ENCODE measurements at places on chromosomes 7 and 10.

- DNase-seq, result no peak
These were observed 125.8 kb upstream of the PDSS1 start for GRCh38 chr10:26571655-26572054.

- no peak for DNase-seq
These were observed 41.4 kb downstream of the BRAF start for GRCh38 chr7:140883378-140883777.

- peak; percentile 57 for DNase-seq
These were observed at the start of gene BLVRA for GRCh38 chr7:43758029-43758821. BLVRA (plus strand) TSS chr7:43758680; CDS start chr7:43771159, 12,479 bp downstream.

- DNase-seq, result no peak
These were observed 1325.5 kb downstream of the XPNPEP1 start for GRCh38 chr10:108597657-108598319.

DNA sequence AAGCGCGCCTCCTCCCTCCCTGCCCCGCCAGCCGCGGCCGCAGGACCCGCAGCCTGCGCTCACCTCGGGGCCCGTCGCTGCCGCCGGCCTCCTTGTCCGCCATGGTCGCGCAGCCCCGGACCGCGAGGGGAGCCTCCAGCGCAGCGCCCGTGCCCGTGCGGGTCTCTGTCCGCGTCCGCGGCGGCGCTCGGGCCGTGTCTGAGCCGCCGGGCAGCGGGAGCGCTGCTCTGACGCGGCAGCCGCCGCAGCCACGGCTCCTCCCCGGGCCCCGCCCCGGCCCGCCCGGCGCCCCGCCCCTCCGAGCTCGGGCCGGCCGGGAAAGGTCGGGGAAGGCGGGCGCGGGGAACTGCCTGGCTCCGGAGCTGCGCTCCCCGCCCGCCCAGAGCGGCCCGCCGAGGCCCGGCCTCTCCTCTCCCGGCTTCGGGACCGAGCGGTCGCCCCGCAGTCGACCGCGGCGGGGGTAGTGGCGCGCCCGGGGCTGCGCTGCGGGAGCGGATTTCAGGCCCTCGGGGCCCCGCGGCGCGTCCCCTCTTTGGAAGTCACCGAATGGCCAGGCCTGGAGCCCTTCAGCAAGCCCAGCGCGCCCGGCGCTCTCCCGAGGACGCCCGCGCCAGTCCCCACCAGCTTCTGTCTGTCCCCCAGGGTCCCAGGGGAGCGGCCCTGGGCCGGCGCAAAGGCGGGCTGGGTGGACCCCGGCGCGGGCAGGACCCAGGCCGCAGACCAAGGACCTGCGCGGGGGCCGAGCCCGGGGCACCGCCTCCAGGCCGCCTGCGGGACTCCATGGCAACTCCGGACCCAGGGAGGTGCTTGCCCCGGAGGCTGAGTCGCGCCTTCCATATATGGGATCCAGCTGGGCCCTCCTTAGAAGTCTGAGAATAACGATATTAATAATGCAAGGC, at the start of gene HSPA12A:
HSPA12A (minus strand) TSS at position 200 of the 899 bp plus-strand sequence; CDS start at position 103, 97 bp downstream.
- DNase-seq, result peak; percentile 23

GRCh38 chr10:118998183-118998582, 31.3 kb upstream of the NANOS1 start:
- no peak for DNase-seq

- no peak for DNase-seq
These were observed 41.7 kb downstream of the TNPO3 start for GRCh38 chr7:129013048-129013724.

- no peak for DNase-seq
These were observed 95.9 kb downstream of the FANK1 start for GRCh38 chr10:125992254-125992653.

DNA sequence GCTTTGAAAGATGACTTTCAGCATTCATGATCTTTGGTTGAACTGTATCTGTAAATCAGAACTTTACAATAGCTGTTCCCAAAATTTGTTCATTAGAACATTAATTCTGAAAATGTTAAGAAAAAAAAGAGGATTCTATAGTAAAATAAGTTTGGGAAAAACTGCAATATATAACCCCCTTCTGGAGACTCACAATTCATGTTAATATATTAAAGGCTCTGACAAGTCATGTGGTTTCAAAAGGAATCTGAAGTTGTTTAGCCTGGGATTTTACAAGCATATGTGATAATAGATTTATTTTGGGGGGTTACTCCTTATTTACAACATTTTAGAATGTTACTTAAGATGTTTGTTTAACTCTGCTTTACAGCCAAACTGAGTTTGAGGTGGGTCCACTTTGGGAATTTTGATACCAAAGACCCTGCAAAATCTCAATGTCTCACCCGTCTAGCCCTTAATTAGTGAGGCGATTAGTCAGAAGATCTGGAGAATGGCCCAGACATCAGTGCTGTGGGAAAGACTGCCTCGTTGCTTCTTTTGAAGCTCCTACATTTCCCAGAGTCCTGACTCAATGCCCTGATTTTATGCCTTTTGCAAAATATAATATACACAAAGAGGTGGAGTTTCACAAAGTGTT, 40.0 kb downstream of the CDK1 start:
- no peak for DNase-seq

DNA sequence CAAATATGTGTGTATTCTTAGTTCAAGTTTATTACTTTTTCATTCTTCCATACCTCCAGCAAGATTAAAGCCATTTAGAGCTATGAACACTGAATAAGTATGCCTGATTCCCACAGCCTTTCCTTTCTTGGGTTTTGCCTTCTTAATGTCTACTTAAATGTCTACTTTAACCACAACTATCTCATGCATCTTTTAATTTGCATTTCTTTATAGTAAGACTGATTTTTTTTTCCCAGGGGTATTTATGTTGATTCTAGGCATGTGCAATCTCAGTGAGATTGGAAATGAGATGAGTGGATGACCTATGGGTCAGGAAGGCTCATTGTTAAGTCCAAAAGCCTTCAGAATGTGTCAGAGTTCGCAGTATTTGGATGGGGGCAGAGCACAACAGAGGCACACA, 3.6 kb downstream of the PCBD1 start:
- DNase-seq, result no peak

DNA sequence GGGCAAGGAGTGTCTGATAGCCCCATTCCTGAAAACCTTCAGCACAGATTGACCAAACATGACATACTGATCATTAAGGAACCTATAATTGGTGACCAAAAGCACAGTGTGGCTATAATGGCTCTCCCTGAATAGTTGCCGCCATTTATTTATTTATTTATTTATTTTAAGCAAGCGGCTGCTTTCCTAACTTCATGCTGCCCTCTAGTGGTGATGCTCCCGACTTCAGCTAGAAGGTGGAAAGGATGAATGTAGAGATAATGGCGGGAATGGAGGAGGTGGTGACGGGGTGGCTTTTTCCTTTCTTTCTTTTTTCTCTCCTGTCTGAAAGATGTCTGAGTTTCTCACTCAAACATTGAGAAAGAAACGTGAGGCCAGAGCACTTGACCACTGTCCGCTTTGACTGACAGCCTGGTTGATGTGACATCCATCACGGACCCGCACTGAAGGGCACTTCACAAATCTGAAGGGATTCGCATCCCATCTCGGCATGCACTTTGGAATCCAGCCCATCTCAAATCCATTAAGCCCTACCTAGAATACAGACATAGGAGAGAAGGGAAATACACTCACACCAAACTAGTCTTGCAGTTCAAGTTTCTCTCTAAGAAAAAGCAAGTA, 1090.1 kb downstream of the KCNMA1 start:
- no peak for DNase-seq

- DNase-seq, result no peak
These were observed 13.5 kb upstream of the PRPS1L1 start for GRCh38 chr7:18041191-18041590.

GRCh38 chr7:155459700-155460461, 2.0 kb downstream of the EN2 start:
- DNase-seq, result no peak

- DNase-seq, result no peak
These were observed 4.4 kb downstream of the VIM start for GRCh38 chr10:17232276-17232960.

- DNase-seq, result no peak
These were observed 7.0 kb downstream of the POLR2J start for GRCh38 chr7:102471791-102472125.

DNA sequence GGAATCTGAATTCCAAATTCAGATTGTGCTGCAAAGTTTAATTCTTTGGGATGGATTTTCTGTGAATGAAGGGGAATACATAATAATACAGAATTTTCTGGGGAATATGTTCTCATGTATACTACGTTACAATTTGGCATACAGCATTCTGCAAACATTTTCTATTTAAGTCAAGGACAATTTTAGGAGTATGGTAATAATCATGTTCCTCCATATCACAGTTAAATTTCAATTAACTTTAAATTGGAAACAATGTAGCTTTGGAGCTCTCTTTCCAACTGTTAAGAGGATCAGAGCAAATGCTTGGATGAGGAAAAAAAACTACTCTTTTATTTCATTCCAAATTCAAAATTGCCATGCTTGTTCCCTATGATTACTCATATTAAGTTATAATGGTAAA, 217.5 kb downstream of the JAZF1 start:
- no peak for DNase-seq

- no peak for DNase-seq
These were observed 25.6 kb downstream of the MDH2 start for GRCh38 chr7:76073335-76073990.

DNA sequence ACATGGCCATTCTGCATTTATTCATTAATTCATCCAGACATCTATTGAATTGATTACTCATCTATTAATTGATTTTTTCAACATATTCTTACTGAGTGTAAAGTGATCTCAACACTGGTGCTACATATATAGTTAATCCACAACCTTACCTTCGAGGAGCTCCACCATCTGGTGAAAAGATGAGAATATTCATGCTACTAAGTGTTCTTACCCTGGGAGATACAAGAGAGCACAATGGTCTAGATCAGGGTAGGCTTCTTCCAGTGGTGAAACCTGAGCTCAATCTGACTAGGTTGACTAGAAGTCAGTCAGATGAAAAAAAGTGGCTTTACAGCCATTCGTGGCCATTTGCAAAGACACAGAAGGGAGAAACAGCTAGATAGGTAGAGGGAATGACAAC, 507.4 kb downstream of the ANKRD7 start:
- no peak for DNase-seq

DNA sequence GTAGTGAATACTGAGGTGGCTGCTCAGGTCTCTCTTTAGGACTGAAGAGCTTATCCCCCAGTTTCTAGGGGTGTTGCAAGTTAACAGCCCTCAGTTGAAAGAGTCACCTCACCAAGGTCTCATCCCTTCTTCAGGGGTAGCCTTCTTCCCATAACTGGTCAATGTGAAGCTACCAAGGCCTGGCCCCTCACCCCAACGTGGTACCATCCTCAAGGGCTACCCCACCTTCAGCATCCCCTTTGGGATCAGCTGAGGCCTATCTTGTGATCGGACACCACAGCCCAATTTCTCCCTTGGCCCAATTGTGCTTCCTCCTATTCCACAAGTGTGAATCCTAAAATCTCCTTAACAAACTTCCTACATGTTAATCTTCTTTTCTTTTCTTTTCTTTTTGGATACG, 289.5 kb upstream of the MKLN1 start:
- no peak for DNase-seq

DNA sequence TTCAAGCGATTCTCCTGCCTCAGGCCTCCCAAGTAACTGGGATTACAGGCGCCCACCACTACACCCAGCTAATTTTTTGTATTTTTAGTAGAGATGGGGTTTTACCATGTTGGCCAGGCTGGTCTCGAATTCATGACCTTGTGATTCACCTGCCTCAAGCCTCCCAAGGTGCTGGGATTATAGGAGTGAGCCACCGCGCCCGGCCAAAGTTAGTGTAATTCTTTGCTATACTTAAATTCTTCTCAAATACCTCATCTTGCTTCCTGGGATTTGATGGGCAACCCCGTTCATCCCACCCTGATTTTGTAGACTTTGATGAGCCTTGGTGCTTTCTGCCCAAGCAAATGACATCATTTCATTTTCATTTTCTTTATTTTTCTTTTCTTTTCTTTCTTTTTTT, 54.5 kb downstream of the PAX2 start:
- DNase-seq, result no peak

GRCh38 chr10:50216894-50217293, 34.4 kb downstream of the ASAH2 start:
- no peak for DNase-seq

- no peak for DNase-seq
These were observed 147.5 kb downstream of the SEMA3D start for GRCh38 chr7:85039196-85039923.

DNA sequence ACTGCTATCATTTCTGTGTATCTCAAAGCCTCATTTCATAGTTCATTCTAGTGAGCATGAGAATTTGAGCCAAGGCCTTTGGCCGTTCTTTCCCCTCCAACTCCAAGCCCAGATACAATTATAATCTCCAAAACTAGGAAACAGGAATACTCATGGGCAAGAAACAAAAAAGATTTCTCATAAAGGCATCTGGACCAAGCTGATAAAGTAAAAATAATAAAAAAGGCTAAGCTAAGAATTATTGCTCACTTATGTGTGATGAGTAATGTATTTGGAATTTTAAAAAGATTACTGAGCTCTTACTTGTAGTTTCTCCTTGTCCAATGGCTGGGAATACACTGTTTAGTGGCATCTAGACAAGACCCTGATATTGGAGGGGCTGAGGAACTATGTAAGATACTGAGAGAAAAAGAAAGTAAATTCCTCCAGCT, 196.4 kb upstream of the POM121L12 start:
- no peak for DNase-seq

- DNase-seq, result no peak
These were observed 102.5 kb downstream of the CYTH3 start for GRCh38 chr7:6169805-6170520.

DNA sequence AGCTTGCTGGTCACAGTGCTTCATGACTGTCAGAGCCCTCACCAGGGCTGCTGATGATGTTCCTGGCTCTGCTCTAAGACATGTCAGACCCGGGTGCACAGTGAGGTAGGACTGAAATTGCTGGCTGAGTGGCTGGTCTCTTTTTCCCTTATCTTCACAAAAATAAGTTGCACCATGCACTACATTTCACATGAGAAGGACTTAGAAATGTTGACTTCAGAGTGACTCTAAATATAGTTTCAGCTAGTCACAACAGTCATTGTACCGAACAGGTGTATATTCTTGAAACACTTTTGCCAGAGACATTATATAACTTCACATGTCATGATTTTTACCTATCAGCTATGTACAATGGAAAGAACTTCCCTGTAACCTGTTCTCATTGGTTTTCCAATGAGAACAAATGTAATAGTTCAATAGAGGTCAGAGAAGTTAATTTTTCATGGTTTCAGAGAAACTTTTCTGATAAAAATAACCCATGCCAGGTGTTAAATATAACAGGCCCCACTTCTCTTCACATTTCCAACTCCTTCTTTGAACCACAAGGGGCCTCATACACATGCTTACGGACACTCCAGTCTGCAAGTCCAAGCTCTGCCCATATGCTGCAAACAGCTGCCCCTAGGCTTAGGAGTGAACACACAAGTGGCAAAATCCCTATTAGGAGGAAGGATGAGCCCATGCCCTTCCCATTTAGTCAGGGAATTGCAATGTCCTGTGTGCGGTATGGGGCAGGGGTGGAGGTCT, 115.6 kb downstream of the CDK6 start:
- no peak for DNase-seq

- no peak for DNase-seq
These were observed 212.7 kb upstream of the PHYHIPL start for GRCh38 chr10:58963723-58964124.
